Keratinocyte (primary cell): ENCODE measurements at places on chromosomes 3 and 15. TPM values are rescaled to one million over a fixed set of nuclear protein-coding genes. Genes with fewer than 3 reads are reported as not detected.

Gene GOLGA8H
- polyA plus RNA-seq: 0.03 TPM in 1 of 3 replicates, not detected in the others

DNA sequence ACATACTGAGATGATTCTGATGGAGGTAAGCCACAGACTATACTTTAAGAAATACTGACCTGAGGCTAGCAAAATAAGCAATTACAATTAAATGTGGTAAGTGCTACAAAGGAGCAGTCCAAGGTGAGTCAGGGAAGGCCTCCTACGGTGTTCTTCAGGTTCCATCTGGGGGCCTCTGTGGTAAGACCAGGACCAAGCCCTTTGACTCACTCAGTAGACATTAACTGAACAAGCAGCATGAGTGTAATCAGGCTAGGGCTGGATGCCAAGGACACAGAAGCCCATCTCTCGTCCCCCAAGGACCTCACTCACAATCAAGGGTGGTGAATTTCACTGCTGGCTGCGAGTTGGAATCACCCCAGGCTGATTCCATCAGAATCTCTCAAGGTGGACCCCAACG is 37.3 kb downstream of the DZIP1L start:
- DNase-seq: no peak
- no peaks in the 10 kb centered on the region for H3K27me3 ChIP-seq

DNA sequence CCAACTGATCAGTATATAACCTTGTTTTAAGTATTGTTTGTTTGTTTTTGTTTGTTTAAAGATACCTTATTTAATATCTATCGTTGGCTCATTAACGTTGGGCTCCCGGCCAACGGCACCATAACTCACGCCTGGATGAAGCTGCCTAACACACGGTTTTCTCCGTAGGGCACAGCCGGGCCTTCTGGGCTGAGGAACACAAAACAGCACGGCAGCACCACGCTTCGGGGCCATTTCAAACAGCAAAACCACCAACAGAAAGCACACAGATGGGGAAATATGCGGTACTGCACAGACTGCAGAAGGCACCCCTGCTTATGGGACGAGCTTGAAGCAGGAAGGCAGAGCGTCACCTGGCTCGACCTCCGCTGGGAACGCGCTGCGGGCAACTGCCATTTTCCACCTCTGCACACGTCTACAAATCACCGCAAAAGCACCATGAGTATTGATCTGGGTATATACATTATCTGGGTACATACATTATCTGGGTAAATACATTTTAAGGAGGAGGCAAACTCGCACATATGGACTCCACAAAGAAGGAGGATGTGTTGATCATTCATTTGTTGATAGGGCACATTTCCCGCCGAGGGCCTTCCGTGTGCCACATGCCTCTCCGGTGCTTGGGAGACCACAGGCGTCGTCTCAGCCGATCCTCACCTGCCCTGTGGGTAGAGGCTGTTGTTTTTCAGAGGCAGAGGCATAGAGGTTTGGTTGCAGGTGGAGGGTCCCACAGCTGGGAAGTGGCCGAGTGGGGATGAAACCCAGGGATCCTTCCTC is 123.7 kb upstream of the ATP2B2 start:
- DNase-seq: no peak
- H3K4me3 ChIP-seq: no peak overlapping the region
- H3K36me3 ChIP-seq: no peaks in the 10 kb centered on the region
- no peaks in the 10 kb centered on the region for H3K4me1 ChIP-seq
- H3K27me3 ChIP-seq: peaks cover 32% of the 10 kb centered on the region

Gene BNC1
- polyA plus RNA-seq: 109 to 182 TPM (median 137 TPM) in 3 replicates

DNA sequence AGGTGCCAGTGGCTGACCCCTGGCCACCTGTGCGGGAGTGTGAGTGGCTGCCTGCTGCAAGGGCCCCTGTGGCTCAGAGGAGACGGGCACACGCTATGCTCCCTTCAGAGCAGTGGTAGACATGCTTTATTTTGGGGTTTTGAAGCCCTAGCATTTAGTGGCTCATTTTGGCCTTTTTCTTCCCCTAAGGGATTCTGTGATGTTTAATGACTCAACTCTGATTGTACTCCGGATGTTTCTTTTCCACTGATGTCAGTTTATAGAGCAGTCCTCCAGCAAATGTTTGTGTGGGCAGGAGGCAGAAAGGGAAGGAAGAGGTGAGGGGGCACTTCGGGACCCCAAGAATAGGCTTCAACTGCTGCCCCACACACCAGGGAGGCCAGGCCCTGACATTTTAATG is 288.9 kb upstream of the C2CD4B start:
- no peak overlapping the region for H3K4me3 ChIP-seq
- DNase-seq: no peak
- no peaks in the 10 kb centered on the region for H3K36me3 ChIP-seq
- H3K27ac ChIP-seq: peak overlapping the region; percentile 42

Gene PRSS50
- not detected in 3 replicates for polyA plus RNA-seq

- H3K36me3 ChIP-seq: no peaks in the 10 kb centered on the region
- H3K4me3 ChIP-seq: no peak overlapping the region
- H3K27ac ChIP-seq: peak overlapping the region; percentile 89
- peaks cover 42% of the 10 kb centered on the region for H3K4me1 ChIP-seq
- no peaks in the 10 kb centered on the region for H3K27me3 ChIP-seq
These were observed 2.0 kb upstream of the CLDN16 start for GRCh38 chr3:190385731-190386688.

DNA sequence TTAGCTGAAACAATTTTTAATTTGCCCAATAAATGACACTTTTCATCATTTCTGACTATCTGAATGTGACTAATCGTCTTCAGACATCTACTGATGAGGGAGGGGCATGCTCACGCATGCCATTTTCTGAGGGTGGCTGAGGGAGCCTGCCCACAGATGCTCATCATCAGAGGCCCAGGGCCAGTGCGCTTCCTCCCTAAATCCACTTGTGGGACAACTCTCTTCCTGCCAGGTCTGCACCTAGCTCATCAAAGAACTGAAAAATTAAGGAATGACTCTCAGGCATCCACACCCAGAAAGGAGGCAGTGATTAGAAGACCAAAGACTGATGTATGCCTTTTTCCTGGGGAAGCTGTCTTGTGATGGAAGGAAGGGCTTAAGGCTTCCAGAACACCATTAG is 22.8 kb downstream of the RTP3 start:
- peak overlapping the region; percentile 1 for H3K4me3 ChIP-seq
- H3K27me3 ChIP-seq: no peaks in the 10 kb centered on the region
- DNase-seq: peak; percentile 69
- no peak overlapping the region for H3K27ac ChIP-seq

DNA sequence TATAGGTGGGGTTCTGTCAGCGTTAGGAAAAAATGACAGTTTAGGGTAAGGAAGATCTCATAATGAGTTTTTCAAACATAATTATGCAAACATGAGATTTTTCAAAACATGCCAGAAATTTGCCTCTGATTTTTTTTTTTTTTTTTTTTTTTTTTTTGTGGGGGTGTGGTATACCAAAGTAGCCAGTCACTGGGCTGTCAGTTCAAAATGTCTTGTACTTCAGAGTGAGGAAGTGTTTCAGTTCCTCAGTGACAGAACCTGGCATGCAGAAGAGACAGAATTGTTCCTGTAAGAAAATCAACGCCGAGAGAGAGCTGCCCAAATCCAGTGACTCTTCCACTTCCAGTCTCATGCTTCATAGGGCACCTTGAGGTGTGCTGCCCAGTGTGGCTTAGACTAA is 9.7 kb downstream of the NCBP2 start:
- H3K27me3 ChIP-seq: no peaks in the 10 kb centered on the region
- no peak overlapping the region for H3K4me3 ChIP-seq
- no peaks in the 10 kb centered on the region for H3K4me1 ChIP-seq
- H3K36me3 ChIP-seq: peaks cover 30% of the 10 kb centered on the region

Gene FSIP1
- polyA plus RNA-seq: 1.1 to 1.5 TPM (median 1.2 TPM) in 3 replicates

DNA sequence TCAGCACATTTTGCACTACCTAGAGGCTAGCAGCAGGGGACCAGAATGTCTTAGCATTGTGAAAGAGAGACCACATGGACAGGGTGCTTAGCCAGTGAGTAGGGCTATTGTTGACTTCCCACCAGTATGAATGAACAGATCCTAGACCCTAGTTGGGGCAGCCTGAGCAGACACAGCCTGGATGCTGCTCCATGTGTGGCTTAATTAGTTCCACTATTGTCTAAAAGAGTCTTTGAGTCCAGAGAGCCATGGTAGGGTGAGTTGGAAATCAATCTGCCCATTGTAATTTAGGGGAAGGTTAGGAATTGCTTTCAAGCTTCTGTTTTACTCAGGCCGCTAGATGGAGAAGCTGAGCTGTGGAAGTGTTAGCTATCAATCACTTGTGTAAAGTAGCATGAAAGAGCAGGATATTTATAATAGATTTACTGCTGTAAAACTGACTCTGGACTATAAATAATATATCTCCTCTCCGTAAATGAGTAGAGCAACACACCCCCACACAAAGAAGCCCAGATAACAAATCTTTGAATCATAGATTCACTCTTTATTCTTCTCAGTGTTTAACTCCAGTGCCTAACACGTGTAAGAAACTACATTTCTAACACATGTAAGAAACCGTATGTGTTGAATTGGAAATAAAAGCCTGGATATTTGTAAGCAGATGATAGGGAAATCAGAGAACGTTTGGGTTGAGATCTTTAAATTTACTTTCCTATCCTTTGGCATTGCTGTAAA is 4.1 kb upstream of the GCSAM start:
- no peaks in the 10 kb centered on the region for H3K27me3 ChIP-seq
- H3K4me1 ChIP-seq: peaks cover 12% of the 10 kb centered on the region
- no peaks in the 10 kb centered on the region for H3K36me3 ChIP-seq
- no peak overlapping the region for H3K27ac ChIP-seq

DNA sequence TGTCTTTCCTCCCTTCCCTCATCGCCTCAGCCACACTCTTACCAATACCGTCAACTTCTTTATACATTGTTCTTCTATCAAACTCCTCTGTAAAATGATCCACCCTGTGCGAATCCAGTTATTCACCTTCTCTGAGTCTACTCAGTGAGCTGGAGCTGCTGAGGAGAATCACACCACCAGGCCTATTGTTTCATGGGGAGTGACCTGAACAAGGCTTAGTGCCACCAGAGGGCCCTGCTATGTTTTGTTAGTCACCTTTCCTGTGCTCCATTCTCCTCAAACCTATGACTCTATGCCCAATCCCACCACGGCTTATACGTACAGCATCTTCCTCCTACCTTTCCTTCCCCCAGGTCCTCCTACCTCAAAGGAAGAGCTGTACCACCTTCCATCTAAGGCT is 50.4 kb upstream of the MED12L start:
- H3K27me3 ChIP-seq: no peaks in the 10 kb centered on the region
- DNase-seq: no peak
- peaks cover 8% of the 10 kb centered on the region for H3K4me1 ChIP-seq
- H3K27ac ChIP-seq: no peak overlapping the region
- H3K4me3 ChIP-seq: no peak overlapping the region

DNA sequence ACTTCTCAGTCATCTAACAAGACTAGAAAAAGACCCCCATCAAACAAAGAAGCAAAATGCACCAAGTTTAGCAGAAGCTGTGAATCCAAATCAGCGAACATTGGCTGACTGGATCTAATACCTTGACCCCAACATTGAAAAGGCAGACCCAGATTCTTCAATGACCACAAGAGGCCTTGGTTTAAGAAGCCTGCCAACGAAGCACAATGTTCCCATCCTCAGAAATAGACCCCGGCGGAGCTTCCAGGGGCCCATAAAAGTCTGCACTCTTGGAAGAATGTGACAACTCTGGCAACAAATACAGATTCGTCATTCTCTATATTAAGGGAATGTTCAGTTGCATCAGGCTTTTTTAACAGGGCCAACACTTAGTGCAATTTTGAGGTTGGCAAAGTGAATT is 112.8 kb upstream of the BCL6 start:
- no peak for DNase-seq
- H3K4me1 ChIP-seq: peaks cover 8% of the 10 kb centered on the region
- no peaks in the 10 kb centered on the region for H3K27me3 ChIP-seq
- H3K4me3 ChIP-seq: no peak overlapping the region
- no peak overlapping the region for H3K27ac ChIP-seq

DNA sequence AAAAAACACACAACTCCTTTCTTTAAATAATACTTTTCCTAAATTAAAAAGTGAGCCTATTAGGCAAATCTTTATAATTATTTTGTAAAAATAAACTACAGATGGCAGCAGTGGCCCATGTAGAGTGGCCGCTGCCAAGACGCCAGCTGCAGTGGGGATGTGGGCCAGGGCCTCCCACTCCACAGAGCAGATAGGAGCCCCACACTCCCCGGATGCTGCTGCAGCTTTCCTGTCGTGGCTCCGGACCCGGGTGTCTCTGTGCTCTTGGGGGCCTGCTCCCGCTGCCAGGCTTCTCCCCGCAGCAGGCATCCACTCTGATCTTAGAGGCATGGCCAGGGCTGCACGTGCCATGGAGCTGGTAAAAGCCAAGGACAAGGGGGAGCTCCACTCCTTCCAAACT is 67.5 kb downstream of the PROS1 start:
- no peaks in the 10 kb centered on the region for H3K27me3 ChIP-seq
- H3K27ac ChIP-seq: no peak overlapping the region
- H3K4me3 ChIP-seq: no peak overlapping the region
- no peaks in the 10 kb centered on the region for H3K36me3 ChIP-seq
- no peak for DNase-seq

GRCh38 chr15:46589088-46589487 is 954.3 kb downstream of the SQOR start:
- no peak overlapping the region for H3K27ac ChIP-seq
- no peaks in the 10 kb centered on the region for H3K4me1 ChIP-seq
- DNase-seq: no peak
- no peaks in the 10 kb centered on the region for H3K36me3 ChIP-seq
- H3K27me3 ChIP-seq: no peaks in the 10 kb centered on the region

Gene MORC1
- not detected in 3 replicates for polyA plus RNA-seq

Gene CKMT1B
- 59.4 to 64.8 TPM (median 63.9 TPM) in 3 replicates for polyA plus RNA-seq

DNA sequence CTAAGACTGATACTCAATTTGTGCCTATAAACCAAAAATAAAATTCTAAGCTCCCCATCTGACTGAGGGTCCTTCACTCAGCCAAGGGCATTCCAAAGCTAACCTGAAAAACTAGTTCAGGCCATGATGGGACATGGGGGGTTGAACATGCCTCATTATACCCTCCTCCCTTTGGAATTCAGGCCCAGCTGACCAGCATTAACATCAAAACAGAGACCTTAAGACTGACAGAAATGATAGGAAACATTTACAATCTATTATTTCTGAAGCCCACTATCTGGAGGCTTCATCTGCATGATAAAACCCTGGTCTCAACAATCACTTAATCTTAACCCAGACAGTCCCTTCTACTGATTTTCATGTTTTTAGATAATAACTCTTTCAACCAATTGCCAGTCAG is 140.4 kb downstream of the ANO10 start:
- DNase-seq: no peak
- H3K36me3 ChIP-seq: peaks cover 2% of the 10 kb centered on the region
- H3K27ac ChIP-seq: no peak overlapping the region
- no peak overlapping the region for H3K4me3 ChIP-seq
- H3K27me3 ChIP-seq: no peaks in the 10 kb centered on the region
